ENCODE measurements at places on chromosomes 12 and 14. TPM values are rescaled to one million over a fixed set of nuclear protein-coding genes. Genes with fewer than 3 reads are reported as not detected.
A peak's percentile ranks its signal among the peaks of the same experiment; 100 is the strongest.

- DNase-seq: no peak
Observed at GRCh38 chr12:103772367-103773108, 68.5 kb downstream of the NT5DC3 start.

DNA sequence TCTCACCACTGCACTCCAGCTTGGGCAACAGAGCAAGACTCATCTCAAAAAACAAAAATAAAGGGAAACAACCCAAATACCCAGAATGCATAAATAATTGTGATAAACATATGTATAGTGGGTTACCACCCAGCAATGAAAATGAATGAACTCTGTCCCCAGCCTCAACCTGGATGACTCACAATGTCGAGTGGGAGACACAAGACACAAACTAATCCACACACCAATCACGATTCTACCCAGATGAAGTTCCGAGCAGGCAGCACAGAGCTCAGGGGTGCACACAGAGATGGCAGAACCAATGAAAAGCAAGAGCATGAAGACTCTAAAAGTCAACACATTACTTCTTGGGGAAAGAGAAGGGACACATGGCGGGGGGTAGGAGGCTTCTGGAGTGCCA is 27.1 kb downstream of the ABCB9 start:
- no peak for DNase-seq

DNA sequence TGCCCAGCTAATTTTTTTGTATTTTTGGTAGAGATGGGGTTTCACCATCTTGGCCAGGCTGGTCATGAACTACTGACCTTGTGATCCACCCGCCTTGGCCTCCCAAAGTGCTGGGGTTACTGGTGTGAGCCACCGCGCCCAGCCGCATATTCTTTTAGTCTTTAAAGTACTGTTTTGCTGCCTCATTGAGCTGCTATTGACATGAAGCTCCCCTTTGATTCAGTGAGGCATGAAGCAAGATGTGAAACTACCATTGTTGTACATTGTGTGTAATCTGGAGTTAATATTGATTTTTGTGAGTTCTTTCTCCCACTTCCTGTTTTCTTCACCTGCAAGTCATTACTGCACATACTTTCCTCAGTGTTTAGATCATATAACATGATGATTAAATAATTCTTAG is 80.8 kb downstream of the MNAT1 start:
- no peak for DNase-seq

GRCh38 chr12:11026118-11026517 is 3.7 kb upstream of the TAS2R19 start:
- no peak for DNase-seq

DNA sequence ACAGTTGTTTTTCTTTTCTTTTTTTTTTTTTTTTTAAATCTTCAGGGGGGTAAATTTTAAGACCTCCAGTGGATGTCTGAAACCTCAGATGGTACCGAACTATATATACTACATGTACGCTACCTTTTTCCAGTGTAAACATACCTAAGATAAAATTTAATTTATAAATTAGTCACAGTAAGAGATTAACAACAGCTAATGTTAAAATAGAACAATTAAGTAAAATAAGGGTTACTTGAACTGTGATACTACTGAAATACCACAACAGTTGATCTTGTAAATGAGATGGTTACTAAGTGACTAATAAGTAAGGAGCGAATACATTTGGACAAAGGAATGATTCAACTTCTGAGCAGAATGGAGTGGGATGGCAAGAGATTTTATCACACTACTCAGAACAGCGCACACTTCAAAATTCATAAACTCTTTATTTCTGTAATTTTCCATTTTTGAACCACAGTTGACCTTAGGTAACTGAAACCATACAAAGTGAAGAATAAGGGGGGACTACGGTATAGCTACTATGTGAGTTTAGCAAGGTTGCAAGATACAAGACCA is 80.5 kb upstream of the PCED1B start:
- DNase-seq: no peak

- no peak for DNase-seq
Observed at GRCh38 chr12:4914720-4915119, 5.0 kb downstream of the KCNA1 start.

GRCh38 chr12:97368462-97369163 is 94.0 kb upstream of the RMST start:
- no peak for DNase-seq

GRCh38 chr12:18634382-18634781 is 103.4 kb downstream of the PLCZ1 start:
- no peak for DNase-seq

DNA sequence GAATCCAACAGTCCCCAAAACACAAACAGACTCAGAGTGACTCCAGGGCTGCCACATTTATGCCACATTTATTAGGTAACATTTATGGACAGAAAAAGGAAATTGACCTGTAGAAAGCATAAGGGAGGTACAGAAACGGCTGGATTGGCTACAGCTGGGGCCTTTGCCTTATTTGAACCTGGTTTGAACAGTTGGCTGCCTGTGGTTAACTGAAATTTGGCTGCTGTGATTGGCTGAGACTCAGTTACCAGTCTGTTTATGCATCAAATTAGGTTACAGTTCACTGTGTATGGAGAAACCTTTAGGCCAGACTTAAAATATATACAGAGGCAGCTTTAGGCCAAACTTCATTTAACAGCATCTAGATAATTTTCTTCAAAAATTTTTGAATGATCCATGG is 27.8 kb upstream of the PCNX1 start:
- no peak for DNase-seq

- DNase-seq: no peak
Observed at GRCh38 chr12:109589240-109589590, 15.6 kb downstream of the MVK start.

DNA sequence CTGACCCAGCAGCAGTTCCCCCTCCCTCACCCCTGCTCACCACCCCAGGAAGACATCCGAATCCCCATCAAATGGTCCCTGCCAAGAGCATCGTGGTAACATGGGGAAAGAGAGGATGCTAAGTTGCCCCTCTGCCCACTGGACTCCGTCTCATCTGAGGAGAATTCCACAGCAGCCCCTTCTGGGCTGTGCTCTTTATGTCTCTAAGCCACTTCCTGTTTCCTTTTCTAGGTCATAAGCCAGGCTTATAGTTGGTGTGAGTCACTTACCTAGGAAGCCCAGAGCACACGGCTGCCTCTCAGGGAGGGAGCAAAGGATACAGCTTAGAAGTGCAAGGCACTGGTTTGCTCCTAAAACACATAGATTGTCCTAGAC is 76.0 kb downstream of the VCPKMT start:
- no peak for DNase-seq

GRCh38 chr12:98736352-98737321 is 91.5 kb downstream of the APAF1 start:
- DNase-seq: no peak

- no peak for DNase-seq
Observed at GRCh38 chr14:27367345-27367744, 769.5 kb upstream of the NOVA1 start.

- no peak for DNase-seq
Observed at GRCh38 chr14:55571125-55571889, 8.7 kb upstream of the KTN1 start.

- no peak for DNase-seq
Observed at GRCh38 chr12:127194176-127194575, 1072.8 kb upstream of the TMEM132C start.

DNA sequence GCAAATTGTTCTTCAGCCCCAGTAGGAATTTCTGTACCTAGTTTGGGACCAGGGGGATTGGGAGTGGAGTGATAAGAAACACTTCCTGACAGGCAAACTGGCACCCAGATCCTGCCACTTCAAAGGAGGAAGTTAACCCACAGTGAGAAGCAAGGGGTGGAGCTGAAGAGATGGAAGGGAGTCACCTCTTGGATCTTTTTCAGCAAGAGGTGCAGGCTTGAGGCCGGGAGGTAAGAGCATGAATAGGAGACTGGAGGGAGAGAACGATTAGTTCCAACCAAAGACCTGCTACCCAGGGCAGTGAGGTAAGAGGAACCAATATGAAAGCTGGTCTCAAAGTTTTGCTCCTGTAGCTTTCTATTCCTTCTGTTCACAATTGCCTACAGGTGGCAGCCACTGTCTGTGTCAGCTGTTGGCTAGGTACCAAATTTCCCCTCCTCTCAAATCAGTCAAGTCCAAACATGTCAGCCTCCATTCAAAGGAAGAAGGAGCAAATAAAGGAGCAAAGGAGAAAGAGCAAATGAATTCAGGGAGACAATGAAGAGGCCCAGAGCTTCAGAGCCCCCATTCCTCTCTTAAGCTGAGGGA is 14.9 kb upstream of the TAC3 start:
- DNase-seq: peak; percentile 18

DNA sequence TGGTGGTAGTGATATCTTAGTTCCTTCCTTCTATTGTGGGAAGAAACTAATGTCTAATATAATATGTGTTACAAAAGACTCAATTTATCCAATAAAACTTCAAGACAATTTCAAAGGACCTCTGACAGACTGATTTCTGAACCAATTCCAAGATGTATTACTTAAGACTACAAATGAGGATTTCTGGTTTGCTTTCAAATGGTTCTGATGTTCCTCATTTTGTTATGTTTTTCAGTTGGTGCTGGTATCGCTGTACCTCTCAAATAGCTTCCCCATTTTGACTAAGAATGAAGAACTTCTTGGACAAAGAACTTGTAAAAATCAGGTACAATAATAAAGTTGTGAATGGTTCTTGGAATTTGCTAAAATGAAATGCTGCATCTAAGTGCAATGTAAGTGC is 19.4 kb upstream of the MBIP start:
- no peak for DNase-seq

- no peak for DNase-seq
Observed at GRCh38 chr12:13769966-13770365, 211.4 kb downstream of the GRIN2B start.

DNA sequence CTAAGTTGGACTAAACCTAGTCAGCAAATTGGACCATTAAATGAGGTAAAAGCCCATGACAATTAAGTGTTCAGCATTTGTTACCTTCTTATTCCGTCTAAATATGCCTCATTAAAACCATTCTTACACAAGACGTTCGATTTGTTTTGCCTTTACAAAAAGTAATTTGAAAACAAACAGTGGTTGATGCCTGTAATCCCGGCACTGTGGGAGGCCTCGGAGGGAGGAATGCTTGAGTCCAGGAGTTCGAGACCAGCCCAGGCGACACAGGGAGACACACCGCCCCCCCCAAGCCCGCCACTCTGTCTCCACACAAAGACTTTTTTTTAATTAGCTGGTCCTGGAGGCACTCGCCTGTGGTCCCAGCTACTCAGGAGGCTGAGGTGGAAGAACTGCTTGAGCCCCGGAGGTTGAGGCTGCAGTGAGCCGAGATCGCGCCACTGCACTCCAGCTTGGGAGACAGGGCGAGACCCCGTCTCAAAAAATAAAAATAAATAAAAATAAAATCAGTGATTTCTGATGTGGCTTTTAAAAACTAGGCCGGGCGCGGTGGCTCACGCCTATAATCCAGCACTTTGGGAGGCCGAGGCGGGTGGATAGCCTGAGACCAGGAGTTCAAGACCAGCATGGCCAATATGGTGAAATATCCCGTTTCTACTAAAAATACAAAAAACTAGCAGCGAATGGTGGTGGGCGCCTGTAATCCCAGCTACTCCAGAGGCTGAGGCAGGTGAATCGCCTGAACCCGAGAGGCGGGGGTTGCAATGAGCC is 856 bp upstream of the EIF4B start:
- DNase-seq: no peak

DNA sequence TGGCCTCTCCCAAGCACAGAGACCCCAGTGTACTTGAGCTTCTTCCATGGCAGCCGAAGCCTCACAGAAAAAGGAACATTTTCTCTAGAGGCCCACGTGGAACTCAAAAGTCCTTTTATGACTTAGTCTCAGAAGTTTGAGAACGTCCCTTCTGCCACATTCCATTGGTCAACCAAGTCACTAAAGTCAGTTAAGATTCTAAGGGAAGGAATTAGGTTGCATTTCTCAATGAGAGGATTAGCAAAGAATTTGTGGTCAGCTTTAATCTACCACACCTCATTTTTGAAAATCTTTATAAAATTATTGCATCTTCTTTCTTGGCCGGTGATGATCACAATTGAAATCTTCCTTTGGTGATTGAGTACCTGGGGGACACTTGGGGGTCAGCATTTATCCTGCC is 279.9 kb upstream of the TBX3 start:
- no peak for DNase-seq

- DNase-seq: no peak
Observed at GRCh38 chr14:64387232-64387781, 846 bp upstream of the MTHFD1 start.

GRCh38 chr12:132167611-132168310 is 23.5 kb downstream of the NOC4L start:
- DNase-seq: no peak

- no peak for DNase-seq
Observed at GRCh38 chr12:24226745-24227350, 277.4 kb upstream of the SOX5 start.

DNA sequence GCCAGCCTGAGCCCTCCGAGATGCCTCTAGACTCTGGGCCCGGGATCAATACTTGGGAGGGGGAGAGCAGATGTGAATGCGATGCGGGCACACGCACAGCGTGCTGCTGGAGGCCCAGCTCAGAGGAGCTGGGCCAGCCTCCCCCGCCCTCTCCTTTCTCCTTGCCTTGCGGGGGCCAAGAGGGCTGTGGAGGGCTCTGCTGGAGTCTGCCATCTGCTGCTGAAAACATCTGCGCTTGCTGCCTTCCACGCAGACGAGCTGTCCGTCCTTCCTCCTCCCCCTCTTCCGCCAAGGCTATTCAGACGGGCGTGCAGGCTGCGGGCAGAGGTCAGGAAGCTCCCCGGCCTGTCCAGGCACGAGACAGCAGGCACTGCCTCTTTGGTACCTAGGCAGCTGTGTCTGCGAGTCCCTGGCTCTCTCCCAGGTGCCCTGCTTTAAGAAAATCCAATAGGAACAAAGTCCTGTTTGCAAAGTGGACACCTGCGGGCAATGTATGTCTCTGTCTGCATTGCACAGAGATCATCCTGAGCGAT is 75.2 kb downstream of the SPRING1 start:
- no peak for DNase-seq

GRCh38 chr14:33273978-33274377 is 335.3 kb downstream of the NPAS3 start:
- DNase-seq: no peak

GRCh38 chr12:92133795-92134637 is 11.6 kb downstream of the BTG1 start:
- DNase-seq: no peak

GRCh38 chr14:63510538-63510937 is 32.6 kb downstream of the PPP2R5E start:
- DNase-seq: no peak

DNA sequence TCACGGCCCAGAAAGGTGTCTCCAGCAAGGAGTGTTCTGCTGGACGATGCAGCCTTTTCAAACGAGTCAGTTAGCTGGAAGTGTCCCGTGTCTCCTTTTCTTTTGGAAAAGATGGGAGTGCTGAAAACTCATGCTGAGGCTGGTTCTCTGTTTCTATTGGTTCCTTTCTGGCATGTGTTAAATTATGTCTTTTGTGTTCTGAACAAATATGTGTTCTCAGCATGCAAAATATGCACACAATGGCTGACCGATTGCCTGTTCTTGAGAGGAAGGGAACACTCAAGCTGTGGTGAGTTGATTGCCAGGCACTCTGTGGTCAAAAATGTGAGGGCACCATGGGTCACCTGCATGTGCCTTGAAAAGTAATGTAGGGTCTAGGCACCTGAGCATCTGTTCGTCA is 181.3 kb downstream of the CACNA1C start:
- DNase-seq: no peak

The PNP gene
- total RNA-seq: 63.0 TPM

The ENDOU gene
- not detected for total RNA-seq

The MYF5 gene
- not detected for total RNA-seq

The ARHGEF40 gene
- total RNA-seq: 6.3 TPM

The OXA1L gene
- total RNA-seq: 146 TPM

The FAM177A1 gene
- 46.2 TPM for total RNA-seq

The DAO gene
- total RNA-seq: not detected

The RNASE1 gene
- 3.3 TPM for total RNA-seq

The GPRC5D gene
- total RNA-seq: not detected

The GLT1D1 gene
- total RNA-seq: not detected

The METTL1 gene
- 56.6 TPM for total RNA-seq
